Left ventricle myocardium superior (tissue), 1 donor: ENCODE measurements at places on chromosomes 7 and 10. TPM values are rescaled to one million over a fixed set of nuclear protein-coding genes. Genes with fewer than 3 reads are reported as not detected.

UNCX gene
- total RNA-seq: not detected

HMX3 gene
- total RNA-seq: not detected

KDM7A gene
- total RNA-seq: 10.3 TPM

EGFR gene
- total RNA-seq: 11.2 TPM

NEUROD6 gene
- total RNA-seq: not detected

CCDC7 gene
- 16.7 TPM for total RNA-seq

PDZD7 gene
- total RNA-seq: 0.17 TPM

ANLN gene
- 1.3 TPM for total RNA-seq

NRAP gene
- 826 TPM for total RNA-seq

ARHGEF35 gene
- 0.94 TPM for total RNA-seq

CNPY1 gene
- not detected for total RNA-seq

AGAP9 gene
- total RNA-seq: 2.3 TPM

MEOX2 gene
- total RNA-seq: 11.2 TPM

SEMA3A gene
- total RNA-seq: 1.2 TPM

TMEM270 gene
- not detected for total RNA-seq

TNRC18 gene
- total RNA-seq: 29.5 TPM

CCDC3 gene
- total RNA-seq: 2.4 TPM

TMEM140 gene
- 16.5 TPM for total RNA-seq

CTAGE4 gene
- total RNA-seq: 0.62 TPM

DYDC2 gene
- not detected for total RNA-seq

UCN3 gene
- not detected for total RNA-seq

GPER1 gene
- 2.8 TPM for total RNA-seq

SPDYE2 gene
- not detected for total RNA-seq

SLC26A5 gene
- total RNA-seq: not detected

GBX1 gene
- 1.5 TPM for total RNA-seq

CCDC186 gene
- 17.7 TPM for total RNA-seq

PLEKHA8 gene
- total RNA-seq: 3.4 TPM

TUBB8 gene
- total RNA-seq: not detected

MSS51 gene
- total RNA-seq: 2.9 TPM

STK17A gene
- total RNA-seq: 26.5 TPM

SLC26A3 gene
- total RNA-seq: not detected

ZEB1 gene
- 86.7 TPM for total RNA-seq

COBL gene
- total RNA-seq: 91.2 TPM

TMEM26 gene
- total RNA-seq: 0.67 TPM

ZNF398 gene
- total RNA-seq: 6.6 TPM

SYT15B gene
- total RNA-seq: 1.8 TPM

CYP26C1 gene
- not detected for total RNA-seq

PLEKHS1 gene
- not detected for total RNA-seq

CALHM2 gene
- 9.8 TPM for total RNA-seq

WASHC2C gene
- 33.3 TPM for total RNA-seq

TAC1 gene
- total RNA-seq: not detected

CHCHD2 gene
- total RNA-seq: 500 TPM

PPP1R9A gene
- 26.0 TPM for total RNA-seq

TMEM196 gene
- total RNA-seq: not detected

TMEM178B gene
- total RNA-seq: 38.2 TPM

IL6 gene
- total RNA-seq: 1.2 TPM

ADCK2 gene
- total RNA-seq: 10.0 TPM

UBE2D1 gene
- 68.2 TPM for total RNA-seq

TSPAN33 gene
- 15.1 TPM for total RNA-seq

ASAH2 gene
- 0.32 TPM for total RNA-seq

ADRB1 gene
- total RNA-seq: 77.8 TPM

MGAM2 gene
- total RNA-seq: 0.07 TPM

ZNF438 gene
- 13.9 TPM for total RNA-seq
